ENCODE measurements at places on chromosomes 16 and 17.
A peak's percentile ranks its signal among the peaks of the same experiment; 100 is the strongest.

DNA sequence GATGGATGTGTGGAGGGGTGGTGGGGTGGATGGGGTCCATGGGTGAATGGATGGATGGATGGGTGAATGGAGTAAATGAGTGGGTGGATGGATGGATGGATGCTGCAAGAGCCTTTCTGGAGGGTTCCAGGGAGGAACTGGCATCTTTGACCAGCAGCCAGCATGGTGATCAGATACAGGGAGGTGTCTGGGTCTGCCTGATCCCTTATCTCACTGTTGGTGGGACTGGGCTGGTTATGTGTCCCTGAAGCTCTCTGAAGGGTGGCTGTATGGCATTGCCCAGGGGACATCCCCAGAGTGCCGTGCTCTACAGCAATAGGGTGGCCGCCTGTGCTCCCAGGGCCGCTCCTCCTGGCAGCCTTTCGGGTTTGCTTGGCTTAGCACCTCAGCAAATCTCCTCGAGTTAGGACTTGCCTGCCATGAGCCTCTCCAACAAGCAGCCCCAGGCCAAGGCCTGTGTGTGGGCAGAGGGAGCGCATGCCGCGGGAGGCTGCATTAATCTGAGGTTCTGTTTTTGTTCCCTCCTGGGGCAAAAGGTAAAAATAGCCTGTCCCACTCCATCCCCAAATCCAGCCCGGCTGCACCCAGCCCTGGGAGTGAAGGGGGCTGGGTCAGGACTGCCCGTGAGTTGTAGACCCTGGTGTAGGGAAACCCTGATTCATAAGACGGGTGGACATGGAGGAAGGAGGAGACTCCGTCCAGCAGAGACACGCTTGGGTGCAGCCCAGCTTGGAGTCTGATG lies 165.4 kb downstream of the SEC14L1 start:
- no peak for DNase-seq

GRCh38 chr17:8053600-8053999 lies 14.7 kb downstream of the ALOX15B start:
- DNase-seq: no peak

GRCh38 chr17:82113941-82114340 lies 15.9 kb upstream of the FASN start:
- DNase-seq: no peak

DNA sequence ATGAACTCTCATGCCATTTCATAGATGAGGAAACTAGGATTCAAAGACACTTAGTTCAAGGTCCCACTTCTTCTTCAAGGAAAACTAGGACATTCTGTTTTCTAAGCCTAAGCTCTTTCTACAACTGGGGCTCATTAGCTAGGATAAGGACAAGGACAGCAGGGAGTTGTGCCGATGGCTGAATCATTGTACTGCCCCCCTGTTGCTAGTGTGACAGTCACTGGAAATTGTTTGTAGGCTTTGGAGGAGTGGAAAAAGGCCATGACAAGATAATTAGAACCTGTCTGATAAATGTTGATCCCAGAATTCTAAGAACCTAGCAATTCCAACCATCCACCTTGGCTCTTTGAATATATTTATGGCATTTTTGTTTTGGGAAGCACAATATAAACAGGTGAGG lies 445.7 kb downstream of the CDH8 start:
- no peak for DNase-seq

- DNase-seq: no peak
Observed at GRCh38 chr16:17078931-17079631, 391.7 kb downstream of the XYLT1 start.

GRCh38 chr17:82534401-82534812 lies 14.9 kb downstream of the FOXK2 start:
- DNase-seq: no peak

GRCh38 chr16:22683258-22683657 lies 130.7 kb upstream of the HS3ST2 start:
- no peak for DNase-seq

GRCh38 chr16:22206842-22207714 lies 1.0 kb downstream of the EEF2K start:
- DNase-seq: peak; percentile 37

DNA sequence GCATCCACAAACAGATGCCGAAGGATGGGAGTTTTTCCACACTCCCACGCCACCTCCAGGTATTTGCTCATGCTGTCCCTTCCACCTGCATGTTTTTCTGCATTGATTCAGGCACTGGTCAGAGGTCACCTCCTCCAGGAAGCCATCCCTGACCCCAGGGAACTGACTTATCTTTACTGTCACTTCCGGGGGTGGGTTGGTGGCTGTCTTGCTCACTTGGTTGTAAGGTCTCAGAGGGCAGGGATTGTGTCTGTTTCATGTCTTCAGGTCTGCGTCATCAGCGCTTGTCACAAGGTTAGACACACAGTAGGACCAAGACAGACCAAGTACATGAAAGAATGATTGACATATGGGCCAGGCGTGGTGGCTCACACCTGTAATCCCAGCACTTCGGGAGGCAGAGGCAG lies 1.9 kb upstream of the IL4R start:
- DNase-seq: no peak

DNA sequence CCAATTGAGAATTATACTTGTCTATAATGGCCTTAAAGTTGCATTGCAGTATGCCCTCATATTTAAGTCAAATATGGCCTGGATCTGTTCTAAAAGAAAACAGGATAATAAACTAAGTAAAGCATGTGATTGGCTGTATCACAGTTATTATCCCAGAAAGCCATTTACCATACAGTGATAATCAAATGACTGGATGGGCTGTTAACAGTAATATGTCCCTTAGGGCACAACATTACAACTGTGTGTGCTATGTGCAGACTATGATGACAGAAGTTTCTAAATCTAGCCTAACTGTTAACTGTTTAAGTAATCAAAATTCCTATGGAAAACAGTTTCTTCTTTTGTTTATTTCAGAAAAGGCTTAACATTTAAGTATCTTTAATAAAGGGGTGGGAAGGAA lies 145.7 kb downstream of the STXBP4 start:
- no peak for DNase-seq

DNA sequence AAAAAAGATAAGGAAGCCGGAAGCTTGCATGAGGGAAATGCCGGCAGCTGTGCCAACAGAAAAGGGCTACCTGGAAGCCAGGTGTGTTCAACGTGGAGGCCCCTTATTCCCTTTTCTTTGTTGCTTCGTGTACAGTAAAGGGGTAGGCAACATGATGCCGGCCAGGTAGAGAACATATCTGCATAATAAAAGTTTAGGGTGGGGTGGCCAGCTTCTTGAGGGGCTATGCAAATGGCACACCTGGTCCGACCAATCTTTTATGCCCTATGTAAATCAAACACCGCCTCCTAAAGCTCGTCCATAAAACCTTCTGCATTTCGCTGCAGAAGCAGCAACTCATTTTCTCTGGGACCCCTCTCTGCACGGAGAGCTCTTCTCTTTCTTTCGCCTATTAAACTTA lies 911.6 kb downstream of the KCNJ2 start:
- no peak for DNase-seq

GRCh38 chr17:13601776-13602551 lies at the start of gene HS3ST3A1:
TSS of gene HS3ST3A1 (minus strand) at chr17:13601929. CDS start at chr17:13601129, 800 bp downstream.
- no peak for DNase-seq

- no peak for DNase-seq
Observed at GRCh38 chr17:2084036-2084765, 29.3 kb downstream of the HIC1 start.

DNA sequence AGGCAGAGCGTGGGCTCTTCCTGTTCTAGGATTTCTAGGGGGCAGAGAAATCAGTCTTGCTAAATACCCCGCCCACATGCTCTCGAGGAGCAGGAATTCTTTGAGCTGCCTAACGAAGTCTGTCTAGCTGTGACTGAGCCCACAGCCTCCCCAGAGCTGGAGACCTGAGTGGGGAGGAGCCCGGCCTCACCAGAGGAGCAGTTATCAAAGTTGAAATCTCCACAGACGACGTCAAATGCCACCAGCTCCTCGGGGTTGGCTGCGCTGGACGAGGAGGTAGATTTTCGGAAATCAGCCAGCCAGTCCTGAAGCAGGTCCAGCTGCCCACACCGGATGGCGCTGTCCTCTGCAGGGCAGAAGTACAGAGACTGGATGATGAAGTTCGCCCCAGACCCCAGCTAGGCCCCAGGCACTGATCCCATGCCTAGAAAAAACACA lies 53.8 kb downstream of the PRMT7 start:
- DNase-seq: no peak

DNA sequence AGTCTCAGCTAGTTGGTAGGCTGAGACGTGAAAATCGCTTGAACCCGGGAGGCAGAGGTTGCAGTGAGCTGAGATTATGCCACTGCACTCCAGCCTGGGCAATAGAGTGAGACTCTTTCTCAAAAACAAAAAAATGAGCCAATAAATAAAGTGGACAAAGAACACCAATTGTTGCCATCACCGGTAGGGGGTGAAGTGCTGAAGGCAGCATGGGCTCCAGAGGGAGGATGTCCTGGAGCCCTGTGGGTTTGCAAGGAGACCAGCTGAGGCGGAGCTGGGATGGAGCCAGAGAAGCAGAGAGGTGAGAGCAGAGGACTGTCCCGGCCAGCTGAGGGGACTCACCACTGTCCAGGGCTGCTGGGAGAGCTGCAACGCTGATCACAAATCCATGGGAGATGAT lies 13.8 kb downstream of the CHST6 start:
- no peak for DNase-seq

DNA sequence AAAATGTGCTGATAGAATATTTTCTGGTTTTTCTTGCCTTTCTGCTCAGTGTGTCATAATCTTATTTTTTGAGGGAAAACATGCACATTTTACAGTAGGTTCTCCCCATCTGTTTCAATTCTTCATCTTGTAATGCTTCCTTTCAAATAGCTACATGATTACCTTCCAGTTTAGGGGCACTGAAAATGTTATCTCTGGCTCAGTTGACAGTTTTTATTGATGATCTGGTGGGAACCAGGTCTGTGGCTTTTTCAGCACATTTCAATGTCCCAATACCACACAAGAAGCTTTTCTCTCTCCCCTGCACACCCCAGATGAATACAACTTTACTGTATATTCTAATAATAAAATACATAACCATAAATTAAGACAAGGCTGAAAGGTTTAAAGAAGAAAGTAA lies 36.5 kb downstream of the FTO start:
- no peak for DNase-seq

DNA sequence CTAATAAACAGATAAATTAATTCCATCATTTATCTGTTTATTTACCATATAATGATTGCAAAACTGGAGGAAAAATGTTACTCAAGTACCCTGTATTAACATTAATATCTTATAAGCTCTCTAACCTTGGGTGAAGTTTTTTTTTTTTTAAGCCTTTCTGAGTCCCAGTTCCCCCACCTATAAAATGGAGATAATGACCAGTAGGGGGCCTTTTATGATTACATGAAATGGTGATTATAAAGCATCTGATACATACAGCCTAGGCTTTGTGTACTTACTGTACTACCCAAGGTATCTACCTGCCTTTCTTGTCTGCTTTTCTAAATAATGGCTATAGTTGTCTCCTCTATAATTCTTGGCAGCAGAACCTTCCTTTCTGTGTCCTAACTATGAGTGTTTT lies 22.6 kb downstream of the LRRC36 start:
- DNase-seq: no peak

DNA sequence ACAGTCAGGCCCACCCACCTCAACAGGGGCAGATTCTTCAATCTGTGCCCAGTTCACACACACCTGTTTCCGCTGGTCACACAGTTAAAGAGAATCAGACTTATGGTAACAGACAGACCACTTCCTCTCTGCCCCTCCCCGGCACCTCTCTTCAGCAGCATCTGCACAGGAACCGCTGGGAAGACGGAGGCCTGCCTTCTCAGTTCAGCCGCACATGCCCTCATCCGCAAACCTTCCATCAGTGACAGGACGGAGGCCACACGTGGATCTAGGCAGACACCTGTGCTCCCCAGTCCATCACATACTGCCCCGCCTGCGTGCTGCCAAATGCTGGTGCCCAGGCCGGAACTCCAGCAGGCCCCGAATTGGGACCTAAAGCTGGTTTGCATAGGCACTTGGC lies 10.3 kb downstream of the PHB1 start:
- DNase-seq: no peak

- no peak for DNase-seq
Observed at GRCh38 chr17:52160136-52160567, 1.6 kb upstream of the CA10 start.

DNA sequence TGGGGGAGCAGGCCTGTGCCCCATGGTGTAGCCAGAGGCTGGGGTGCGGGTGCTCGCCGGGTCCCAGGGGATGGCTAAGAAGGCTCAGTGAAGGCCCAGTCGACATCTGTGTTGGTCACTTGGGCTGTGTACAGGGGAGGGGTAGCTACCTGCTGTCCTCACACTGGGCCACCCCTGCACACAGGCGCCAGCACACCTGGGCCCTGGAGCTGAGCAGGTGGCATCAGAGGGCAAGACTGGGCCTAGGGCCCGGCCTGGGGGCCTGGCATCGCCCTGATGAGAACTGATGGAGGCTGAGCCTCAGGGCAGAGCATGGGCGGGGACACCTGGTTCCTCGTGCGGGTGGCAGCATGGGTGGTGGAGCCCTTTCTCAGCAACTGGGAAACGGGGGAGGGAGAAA lies 870 bp upstream of the CTRB2 start:
- no peak for DNase-seq

DNA sequence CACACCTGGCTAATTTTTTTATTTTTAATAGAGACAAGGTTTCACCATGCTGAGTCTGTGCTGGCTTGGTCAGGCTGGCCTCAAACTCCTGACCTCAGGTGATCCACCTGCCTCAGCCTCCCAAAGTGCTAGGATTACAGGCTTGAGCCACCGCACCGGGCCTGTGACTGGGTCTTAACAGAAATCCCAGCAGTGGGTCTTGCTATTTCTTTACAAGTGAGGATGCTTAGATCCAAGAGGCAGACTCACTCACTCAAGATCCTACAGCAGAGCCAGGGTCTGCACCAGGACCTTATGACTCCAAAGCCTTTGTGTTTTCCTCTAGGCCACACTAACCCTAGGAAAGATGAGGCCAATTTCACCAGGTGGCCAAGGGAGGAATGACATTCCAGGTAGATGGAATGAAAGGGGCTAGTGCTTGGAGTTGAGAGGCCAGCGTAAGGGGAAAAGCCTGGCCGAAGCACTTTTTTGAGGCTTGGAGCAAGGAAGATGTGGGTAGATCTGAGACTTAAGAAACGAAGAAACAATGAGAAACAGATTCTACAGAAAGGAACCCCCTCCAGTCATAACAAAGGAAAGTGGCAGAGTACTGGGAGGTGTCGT lies 5.7 kb upstream of the STAT5A start:
- no peak for DNase-seq

- no peak for DNase-seq
Observed at GRCh38 chr16:79679334-79679733, 78.8 kb upstream of the MAF start.

- no peak for DNase-seq
Observed at GRCh38 chr17:30005709-30006320, 64.4 kb downstream of the EFCAB5 start.

DNA sequence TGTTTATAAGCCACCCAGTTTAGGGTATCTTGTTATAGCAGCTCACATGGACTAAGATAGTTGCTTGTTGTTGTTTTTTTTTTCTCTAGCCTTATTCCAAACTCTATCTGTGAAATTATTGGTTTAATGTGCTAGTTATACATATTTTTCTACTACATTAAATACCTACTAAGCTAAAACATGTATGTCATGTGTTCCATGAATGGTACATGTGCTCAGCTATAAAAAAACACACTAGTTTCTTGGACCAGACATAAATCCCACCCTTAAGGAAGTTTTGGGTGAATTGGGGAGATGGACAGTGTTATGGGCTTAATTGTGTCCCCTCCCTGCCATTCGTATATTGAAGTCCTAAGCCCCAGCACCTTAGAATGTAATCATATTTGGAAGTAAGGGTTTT lies 19.8 kb downstream of the ITPRIPL2 start:
- DNase-seq: no peak

GRCh38 chr17:17548044-17548443 lies 43.5 kb downstream of the PEMT start:
- no peak for DNase-seq

- no peak for DNase-seq
Observed at GRCh38 chr17:5702951-5703510, 118.7 kb upstream of the NLRP1 start.
